NCI-H510A (cell line): ENCODE measurements at places on chromosomes 1 and 21.

GRCh38 chr1:99529002-99529401, 116.9 kb upstream of the PALMD start:
- no peak for DNase-seq

GRCh38 chr1:227120826-227121225, 180.7 kb downstream of the COQ8A start:
- no peak for DNase-seq

DNA sequence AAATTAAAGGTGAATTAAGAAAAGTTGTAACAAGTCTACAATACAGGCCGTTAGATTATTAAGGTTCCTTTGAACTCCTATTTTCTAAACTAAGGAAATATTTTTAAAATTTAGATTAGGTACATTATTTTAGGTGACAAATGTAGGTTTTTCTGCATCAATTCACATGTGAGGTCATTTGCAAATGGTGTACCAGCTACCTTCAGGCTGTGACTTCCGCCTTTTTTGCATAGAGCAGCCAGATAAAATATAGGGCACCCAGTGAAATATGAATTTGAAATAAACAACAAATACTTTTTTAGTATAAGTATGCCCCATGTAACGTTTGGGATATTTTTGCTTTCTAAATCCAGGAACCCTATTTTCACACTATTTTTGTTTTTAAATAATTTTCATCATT, 544.0 kb downstream of the LMO4 start:
- no peak for DNase-seq

DNA sequence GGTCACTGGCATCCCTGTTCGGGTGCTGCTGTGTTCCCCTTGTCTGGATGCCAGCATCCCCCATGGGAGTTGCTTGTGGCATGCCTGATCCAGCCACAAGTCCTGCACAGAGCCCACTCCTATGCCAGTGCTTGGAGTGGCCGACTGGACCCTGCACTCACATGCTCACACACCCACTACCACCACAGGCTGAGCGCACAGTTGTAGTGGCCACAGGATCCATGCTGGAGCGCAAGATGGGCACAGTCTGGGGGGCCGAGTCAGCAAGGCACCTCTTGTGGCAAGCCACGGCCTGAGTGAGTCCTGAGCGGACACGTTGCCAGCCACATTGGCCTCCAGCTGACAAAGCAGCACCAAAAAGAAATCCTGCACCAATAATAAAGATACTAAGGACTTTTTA, 661.6 kb upstream of the TMPRSS15 start:
- DNase-seq, result no peak

GRCh38 chr1:109620401-109620791, 759 bp downstream of the AMPD2 start:
- DNase-seq, result no peak

DNA sequence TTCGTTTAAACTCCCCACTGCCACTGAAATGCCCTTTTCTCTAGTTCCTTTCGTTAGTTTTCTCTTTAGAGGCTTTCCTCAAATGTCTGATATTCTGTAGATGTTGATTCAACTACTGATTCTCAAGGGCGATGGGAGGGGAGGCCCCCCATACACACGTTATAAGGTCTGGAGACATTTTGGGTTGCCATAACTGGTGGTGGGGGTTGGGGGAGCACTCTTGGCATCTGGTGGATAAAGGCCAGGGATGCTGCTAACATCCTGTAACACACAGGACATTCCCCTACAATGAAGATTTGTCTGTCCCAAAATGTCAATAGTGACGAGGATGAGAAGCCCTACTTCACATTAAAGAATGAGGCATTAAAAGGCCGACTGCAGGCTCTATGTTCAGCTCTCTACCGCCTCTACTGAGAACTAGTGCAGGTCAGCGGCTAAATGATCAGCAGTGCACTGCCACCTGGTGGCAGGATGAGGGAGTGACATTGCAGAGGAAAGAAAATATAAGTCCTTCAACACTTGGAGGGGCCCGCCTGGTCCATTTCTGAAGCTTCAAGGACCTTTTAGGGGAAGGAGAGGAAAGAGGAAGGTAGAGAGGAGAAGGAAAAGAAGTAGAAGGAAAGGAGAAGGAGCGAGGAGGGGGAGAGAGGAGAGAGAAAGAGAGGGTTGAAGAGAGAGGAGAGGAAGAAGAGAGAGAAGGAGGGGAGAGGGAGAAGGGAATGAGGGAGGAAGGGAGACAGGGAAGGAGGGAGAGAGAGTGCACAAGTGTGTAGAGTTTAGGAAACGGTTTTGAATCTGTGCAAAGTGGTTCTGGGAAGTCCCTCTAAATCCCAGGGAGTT, 29.4 kb downstream of the ALG14 start:
- peak; percentile 27 for DNase-seq

DNA sequence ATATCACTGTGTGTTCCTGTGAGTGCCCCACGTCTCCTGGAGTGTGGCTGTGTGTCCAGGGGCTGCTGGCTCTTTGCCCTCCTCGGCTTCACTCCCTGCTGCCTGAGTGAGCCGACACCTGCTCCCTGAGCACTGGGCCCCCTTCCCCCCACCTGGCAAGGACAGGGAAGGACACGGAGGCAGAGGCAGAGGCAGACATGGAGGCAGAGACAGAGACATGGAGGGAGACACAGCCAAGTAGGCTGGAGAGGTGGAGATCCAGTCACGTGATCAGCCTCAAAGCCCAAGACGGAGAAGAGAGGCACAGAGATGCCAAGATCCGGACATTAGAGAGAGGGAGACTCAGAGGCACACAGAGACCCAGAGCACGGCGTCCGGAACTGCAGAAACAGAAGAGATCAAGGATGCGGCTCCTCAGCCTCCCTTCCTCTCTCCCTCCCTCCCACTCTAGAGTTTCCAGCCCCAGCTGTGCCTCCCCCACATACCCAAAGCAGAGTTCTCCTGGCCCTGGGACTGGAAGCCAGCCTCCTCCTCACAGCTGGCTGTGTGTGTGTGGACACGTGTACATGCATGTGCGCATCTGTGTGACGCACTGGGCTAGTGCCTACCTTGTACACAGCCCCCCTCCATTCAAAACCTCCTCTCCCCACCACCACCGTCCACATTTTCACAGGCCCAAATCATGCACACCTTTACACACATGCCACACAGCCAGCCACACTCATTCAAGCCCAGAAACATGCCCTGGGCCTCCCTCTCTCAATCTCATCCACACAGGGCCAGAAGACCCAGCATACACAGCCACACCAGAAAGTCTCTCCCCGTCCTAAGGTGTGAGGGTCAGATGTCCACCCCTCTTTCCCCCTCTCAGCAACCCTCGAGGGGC, 39.1 kb upstream of the WASF2 start:
- peak; percentile 51 for DNase-seq

- DNase-seq, result peak; percentile 78
These were observed 28.7 kb upstream of the TTLL10 start for GRCh38 chr1:1144843-1145546.

DNA sequence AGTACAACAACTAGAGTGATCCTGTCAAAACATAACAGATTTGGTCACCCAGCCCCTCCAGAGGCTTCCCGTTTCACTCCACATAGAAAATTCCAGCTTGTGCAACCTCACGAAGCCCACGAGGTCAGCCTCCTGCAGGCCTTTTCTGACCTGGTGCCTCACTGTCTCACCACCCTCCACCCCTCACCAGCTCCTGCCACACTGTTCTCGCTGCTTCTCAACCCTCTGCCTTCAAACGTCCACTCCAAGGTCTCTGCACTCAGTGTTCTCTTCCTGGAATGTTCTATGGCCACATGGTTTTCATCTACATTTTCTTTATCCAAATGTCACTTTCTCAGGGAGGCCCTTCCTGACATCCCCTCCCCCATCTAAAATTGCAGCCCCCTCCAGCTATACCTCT, 178.9 kb downstream of the DHRS3 start:
- no peak for DNase-seq

- DNase-seq, result no peak
These were observed 88.9 kb downstream of the LRRC53 start for GRCh38 chr1:74423471-74423870.

GRCh38 chr1:10762153-10762523, 34.3 kb downstream of the CASZ1 start:
- no peak for DNase-seq

- no peak for DNase-seq
These were observed 34.6 kb upstream of the WNT4 start for GRCh38 chr1:22177354-22178003.

DNA sequence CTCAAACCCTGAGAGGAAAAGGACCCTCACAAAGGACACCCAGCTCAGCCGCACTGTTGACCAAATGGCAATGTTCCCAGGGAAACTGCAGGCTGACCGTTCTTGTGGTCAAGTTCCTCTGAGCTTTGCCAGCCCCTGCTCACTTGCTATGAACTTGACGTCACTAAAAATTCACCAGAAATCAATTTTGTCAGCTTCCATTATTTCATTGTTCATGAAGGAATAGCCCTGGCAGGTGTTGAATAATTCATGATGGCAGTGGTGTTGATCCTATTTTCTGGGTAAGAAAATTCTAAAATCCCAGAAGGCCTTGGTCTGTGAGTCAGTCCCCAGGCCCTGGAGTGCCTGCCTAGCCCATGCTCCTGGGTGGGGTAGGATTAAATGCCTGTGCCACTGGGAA, 318.9 kb downstream of the ZNF326 start:
- DNase-seq, result no peak

DNA sequence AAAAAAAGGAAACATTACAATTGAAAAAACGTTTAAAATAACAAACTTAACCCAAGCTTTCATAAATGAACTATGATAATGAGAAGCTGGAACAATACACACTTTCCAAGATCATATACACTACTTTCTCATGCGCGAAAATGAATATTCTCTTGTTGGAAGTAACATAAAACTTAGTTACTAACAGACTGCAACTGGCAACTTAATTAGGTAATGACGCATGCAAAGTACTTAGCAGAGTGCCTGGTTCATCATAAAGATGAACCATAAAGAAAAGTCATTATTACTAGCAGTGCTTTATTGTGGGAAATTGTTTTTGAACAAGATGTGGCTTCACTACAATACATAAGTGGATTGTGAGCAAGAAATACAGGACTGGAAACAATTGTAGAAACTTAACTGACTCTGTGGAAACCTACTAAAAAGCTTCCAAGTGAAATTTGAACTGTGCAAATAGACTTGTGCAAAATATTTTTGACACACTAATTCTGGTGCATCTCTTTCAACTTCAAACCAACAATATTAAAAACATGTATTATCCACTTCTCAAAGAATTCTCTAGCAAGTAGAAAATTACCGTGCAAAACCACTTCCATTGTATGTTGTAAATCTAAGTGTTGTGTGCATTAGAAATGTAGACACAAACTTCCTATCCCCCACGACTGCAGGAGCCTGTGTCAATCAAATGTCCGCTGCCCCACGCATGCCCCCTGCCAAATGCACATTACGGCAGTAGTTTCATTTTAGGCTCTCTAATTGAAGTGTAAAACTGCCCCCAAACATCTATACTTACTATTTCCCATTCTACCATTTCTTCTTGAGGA, 2.0 kb downstream of the ARHGAP29 start:
- DNase-seq, result no peak

DNA sequence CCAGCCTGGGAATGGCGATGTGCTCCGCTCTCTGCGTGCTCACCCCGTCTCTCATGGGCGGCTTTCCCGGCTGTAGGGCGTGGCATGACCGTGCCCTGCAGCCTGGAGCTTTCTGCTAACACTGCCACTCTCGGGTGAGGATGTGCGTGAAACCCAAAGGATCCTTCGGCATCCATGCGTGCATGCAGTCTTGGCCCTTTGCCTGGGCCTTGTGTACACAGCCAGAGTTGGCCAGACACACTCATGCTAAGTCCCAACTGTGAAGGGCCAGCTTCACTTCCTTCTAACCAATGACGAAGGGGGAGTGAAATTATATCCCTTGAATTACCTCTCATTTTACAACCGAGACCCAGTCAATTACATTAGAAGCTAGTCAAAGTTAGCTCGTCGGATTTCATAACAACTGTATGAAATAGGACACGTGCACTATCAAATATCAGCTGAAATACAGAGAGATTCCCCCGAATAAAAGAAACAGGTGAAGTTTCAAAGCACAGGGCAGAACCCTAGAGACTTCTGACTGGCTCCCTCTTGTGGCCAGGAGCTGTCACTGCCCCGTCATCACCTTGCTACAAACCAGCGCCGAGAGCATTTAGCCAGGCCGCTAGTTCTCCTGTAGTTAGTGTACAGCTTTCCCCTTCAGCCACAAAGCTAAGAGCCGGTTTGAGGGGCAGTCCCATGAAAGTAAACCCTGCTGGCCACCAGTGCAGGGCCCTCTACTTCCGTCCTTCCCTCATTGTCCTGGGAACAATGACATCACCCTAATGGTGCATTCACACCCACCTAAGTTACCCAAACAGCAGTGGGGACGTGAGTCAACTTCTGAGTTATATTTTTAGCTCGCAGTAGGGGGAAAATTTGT, 63.4 kb upstream of the COA6 start:
- peak; percentile 87 for DNase-seq

DNA sequence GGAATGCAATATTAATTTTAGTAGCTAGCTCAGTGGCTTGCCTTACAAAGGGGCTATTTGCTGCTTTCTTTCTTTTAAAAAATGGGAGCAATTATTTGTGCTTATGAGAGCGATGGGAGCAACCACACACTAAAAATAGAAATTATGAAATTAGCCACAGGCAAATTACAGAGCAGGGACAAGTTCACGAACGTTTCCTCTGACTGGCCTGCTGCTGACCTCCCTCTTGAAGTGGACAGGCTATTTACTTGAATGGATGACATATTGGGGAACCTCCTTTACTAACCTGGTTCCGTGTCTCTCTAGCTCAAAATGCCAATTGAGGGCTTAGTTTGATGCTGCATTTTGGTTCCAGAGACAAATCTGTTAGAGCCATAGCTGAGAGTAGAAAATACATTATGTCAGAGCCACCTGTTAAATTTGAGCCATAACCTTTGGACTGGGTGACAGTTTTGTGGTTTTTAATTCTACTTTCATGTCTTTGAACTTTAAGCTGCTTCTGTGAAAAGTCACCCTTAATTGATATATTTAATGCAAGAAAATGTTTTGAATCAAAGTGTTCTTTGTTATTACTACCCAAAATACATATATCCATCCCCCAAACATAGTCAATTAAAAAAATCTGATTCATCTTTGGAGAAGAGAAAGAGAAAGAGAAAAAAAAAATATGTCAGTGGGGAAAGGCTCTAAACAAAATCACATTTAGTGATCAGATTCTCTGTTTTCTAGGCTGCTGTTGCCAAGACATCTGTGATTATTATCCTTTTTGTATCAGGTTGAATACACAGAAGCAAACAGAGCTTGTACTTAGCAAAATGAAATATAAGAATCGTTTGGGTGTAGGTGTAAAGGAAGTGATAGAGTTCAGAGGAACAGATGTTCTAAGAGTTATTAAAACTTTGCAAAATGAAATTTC, 351.9 kb downstream of the ADGRL2 start:
- no peak for DNase-seq

DNA sequence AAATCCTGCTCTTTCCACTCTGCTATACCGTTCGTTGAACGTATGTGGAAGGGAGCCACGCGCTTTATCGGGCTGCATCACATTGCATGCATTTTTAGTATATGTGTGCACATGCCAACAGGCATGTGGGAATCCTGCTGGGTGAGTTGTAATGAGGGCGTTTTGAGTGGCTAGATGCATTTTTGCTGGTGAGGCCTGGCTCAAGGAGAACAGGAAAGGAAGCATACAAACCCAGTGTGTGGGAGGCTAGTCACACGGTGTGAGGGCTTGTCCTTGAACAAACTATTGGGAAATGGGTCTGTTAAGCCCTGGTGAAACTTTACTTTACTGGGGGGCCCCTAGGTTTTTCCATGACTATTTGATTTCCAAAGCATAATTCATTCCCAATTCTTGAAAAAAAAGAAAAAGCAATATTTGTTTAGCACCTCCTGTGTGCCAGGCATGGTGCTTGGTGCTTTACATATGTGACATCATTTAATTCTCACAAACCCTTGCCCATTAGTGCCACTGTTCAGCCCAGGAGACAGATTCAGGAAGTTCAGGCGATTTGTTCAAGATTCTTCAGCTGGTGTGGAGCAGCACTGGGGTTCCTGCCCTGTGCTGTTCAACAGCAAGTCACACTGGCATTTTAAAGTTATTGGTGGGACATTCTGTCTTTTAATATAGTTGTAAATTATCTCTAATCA, 25.6 kb upstream of the JUN start:
- DNase-seq, result no peak
